ENCODE measurements at places on chromosomes 12 and 14.

GRCh38 chr12:68508576-68508975 lies 102.1 kb upstream of the RAP1B start:
- no peak for DNase-seq

DNA sequence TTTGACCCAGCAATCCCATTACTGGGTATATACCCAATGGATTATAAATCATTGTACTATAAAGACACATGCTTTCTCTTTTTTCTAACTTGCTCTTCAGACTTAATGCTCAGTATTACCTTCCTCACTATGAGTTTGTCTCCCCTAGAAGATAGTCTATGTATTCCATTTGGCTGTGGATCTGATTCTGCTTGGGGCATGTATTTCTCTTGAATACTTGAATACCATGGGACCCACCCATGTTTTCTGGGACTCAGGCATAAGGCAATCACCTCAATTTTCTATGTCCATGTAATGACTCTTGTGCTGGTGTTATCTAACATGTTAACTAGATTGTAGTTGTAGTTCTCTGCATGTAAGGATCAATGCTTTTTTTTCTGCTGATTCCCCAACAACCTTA lies 70.4 kb upstream of the PPM1H start:
- DNase-seq, result no peak

DNA sequence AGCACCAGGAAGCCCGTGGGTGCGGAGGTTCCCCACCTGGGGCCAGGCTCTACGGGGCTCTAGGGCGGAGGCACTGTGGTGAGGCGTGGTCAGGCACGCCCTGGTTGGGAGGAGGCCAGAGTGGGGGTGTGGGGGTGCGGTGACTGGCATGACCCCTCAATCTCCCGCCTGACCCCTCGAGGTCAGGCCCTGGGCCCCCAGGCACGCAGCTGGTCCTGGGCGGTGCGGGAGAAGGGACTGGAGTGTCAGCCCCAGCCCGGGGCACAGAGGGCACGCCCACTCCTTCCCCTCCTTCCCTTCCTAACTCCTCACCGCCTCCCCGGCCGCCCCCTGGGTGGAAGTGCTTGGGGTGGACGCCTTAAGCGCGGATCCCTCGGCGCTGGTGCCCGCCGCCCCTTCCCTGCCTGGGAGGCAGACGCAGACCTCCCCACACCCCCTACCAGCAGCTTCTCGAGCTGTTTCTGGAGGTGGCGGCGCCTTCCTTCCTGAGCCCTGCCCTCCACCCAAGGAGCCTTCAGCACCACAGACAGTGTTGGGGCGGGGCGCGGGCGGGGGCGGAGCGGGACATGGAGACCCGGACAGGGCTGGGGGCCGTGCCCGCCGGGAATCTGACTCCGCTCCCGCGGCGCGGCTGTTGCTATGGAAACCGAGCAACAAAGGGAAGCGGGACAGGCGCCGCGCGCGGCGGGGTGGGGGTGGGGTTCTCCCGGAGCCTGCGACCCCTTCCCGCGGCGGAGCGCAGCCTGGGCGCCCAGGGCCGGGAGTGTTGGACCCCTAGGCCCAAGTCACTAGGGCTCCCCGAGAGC lies 741 bp upstream of the CRIP2 start:
- peak; percentile 91 for DNase-seq

GRCh38 chr14:39446131-39446744 lies 14.0 kb upstream of the FBXO33 start:
- no peak for DNase-seq

- no peak for DNase-seq
These were observed 250.2 kb downstream of the DACT1 start for GRCh38 chr14:58887931-58888330.

DNA sequence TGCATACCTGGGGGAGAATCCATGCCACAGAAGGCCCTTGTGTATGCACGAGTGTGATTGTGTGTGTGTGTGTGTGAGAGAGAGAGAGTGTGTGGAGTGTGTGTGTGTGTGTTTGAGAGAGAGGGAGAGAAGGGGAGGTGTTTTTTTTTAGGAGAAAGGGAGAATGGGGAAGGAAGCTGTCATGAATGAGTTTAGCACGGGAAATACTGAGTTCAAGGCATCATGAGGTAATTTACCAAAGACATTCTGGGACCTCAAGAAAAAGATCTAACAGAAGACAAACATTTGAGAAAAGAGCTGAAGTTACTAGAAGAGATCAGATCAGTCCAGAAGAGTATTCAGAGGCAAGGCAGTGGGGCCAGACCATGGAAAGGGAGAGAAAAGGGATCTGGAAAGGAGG lies 157.1 kb downstream of the TTC7B start:
- no peak for DNase-seq

DNA sequence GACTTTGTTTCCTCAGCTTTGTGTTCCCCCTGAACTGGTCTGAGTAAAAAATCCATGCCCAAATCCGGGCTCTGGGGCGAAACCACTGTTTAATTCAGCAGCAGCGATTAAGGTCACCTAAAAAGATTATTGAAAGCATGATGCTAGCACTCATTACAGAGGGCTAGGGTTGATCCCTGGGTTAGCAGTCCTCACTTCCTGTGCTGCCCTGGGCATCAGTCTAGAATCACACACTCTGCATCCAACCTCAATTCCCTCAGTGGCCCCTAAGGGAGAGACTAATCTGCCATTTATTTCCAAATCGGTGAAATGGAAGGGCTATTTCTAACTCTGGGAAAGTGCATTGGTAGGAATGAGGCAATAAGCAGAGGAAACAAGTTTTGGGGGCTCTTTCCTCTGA lies 107.2 kb downstream of the BTG1 start:
- no peak for DNase-seq

DNA sequence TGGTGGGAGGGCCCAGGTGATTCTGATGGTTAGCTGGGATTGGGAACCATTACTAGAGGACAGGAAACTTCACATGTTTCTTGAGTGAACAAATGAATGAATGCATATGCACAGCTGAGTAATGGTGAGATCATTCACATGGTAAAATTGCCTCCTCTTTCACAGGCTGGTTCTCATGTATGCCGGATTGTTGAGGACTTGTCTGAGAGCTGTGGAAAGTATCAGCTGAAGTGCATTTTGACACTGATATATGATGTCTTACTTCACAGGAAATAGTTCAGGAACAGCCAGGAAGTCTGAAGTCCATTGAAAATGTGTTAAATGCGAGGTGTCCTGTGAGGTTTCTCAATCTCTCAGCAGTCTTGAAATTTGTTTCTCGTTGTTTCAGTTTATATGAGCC lies 77.6 kb upstream of the DACT1 start:
- no peak for DNase-seq

DNA sequence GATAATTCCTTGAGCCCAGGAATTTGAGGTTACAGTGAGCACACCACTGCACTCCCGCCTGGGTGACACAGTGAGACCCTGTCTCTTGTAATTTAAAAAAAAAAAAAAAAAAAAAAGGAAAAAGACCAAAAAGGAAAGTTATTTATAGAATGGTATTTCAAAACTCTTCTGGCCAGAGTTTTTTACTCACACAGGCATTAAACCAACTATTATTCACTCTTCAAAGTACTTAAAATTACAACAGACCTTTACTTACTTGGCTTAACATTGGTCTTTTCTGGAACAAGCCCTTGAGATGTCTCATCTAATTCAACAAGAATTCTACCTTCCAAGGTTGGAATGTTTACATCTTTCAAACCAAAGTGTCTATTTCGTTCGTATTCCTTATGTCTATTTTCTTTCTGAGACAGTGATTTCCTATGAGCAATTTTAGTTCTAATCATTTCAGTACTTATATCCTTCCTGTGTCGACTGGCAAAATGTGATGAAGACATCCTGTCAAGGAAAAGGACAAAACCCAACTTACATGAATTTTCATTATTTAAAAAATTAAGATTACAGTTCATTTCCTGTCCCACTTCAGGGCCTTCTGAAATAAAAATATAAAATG lies 2.6 kb downstream of the DLGAP5 start:
- DNase-seq, result no peak

- no peak for DNase-seq
These were observed 32.1 kb downstream of the EMP1 start for GRCh38 chr12:13228579-13228978.

- DNase-seq, result no peak
These were observed 42.1 kb downstream of the DRAM1 start for GRCh38 chr12:101919447-101919846.

Data from glutamatergic neuron (in vitro differentiated cells).